MCF 10A (cell line): ENCODE measurements at places on chromosomes 13 and 19. TPM values are rescaled to one million over a fixed set of nuclear protein-coding genes. Genes with fewer than 3 reads are reported as not detected.
A peak's percentile ranks its signal among the peaks of the same experiment; 100 is the strongest.

DNA sequence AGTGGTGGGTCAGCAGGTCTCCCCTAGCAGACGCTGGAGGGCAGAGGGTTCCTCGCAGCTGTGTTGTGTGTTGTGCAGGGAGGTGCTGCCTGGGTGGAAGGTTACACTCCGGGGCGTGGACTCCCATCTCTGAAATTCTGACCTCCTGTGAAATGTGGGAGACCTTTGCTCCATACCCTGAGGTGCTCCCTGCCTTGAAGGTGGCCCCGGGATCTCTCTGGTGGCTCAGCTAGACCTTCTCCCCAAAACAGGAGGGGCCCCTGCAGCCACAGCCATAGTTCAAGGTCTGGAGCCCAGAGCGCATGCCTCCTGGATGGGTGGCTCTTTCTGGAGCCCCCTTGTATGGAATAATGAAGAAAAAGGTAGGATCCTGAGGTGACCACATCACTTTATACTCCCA is 70.2 kb downstream of the SOX1 start:
- DNase-seq: no peak

GRCh38 chr19:19551853-19552192 is 13.8 kb downstream of the CILP2 start:
- no peak for DNase-seq

- no peak for DNase-seq
These were observed 17.0 kb upstream of the DOCK9 start for GRCh38 chr13:98994896-98995295.

Gene SLC25A41
- total RNA-seq: not detected in 2 replicates

- no peak for DNase-seq
These were observed 33.9 kb upstream of the CCNE1 start for GRCh38 chr19:29777781-29778309.

- DNase-seq: no peak
These were observed 12.1 kb upstream of the FKRP start for GRCh38 chr19:46733690-46734292.

- no peak for DNase-seq
These were observed 31.8 kb upstream of the SEMA6B start for GRCh38 chr19:4591320-4591719.

Gene OR7C1
- total RNA-seq: not detected in 2 replicates

DNA sequence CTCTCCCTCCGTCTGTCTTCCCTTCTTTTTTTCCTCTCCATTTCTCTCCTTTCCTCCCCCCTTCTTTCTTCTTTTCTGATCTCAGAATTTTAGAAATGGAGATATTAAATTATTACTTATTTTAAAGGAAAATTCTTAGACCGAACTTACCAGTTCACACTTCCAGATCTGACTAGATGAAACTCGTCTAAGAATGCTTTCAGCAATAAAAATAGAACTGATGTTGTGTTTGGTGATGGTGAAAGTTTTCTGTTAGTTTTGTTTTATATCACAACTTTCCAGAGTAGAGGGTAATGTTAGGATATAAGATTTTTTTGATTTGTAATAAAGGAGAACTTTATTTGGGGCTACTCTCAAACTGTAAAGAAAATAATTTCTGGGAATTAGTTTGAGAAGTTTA is 29.9 kb downstream of the UCHL3 start:
- DNase-seq: no peak

DNA sequence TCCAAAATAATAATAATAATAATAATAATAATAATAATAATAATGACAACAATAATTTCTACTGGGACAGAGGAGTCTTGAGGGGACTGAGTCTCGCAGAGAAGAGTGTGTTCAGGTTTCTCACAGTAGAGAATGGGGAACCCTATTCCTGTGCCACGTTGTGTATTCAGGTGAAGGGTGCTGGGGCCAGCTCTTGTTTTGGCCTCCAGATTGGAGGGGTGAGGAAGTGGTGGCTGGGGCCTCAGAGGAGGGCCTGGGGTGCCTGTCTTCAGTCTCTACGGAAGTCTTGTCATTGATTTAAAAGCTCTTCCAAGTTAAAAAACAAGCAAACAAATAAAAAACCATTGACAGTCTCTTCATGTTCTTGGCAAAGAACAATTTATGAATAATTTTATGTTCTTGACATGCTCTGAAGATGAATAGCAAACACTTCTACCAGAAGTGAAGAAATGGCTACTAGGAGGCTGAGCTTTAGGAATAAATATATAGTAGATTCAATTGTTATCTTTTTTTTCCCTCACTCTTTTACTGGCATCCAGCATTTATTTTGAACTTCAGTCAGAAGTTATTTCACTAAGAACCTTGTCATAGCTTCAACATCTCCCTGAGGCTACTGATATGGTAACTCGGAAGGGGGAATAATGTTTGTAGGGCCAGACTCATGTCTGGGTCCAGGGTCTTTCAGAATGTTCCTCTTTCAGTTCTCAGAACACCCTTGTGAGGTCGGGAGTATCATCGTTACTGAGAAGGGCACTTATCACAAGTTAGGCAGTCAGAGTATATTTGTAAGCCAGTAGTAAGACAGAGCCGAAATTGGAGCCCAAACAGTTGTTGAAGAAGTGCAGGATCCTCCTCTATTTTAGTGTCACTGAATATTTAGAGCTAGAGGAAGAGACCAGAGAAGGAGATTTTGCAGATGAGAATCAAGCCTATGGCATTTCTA is 13.1 kb downstream of the LRCH1 start:
- DNase-seq: no peak

DNA sequence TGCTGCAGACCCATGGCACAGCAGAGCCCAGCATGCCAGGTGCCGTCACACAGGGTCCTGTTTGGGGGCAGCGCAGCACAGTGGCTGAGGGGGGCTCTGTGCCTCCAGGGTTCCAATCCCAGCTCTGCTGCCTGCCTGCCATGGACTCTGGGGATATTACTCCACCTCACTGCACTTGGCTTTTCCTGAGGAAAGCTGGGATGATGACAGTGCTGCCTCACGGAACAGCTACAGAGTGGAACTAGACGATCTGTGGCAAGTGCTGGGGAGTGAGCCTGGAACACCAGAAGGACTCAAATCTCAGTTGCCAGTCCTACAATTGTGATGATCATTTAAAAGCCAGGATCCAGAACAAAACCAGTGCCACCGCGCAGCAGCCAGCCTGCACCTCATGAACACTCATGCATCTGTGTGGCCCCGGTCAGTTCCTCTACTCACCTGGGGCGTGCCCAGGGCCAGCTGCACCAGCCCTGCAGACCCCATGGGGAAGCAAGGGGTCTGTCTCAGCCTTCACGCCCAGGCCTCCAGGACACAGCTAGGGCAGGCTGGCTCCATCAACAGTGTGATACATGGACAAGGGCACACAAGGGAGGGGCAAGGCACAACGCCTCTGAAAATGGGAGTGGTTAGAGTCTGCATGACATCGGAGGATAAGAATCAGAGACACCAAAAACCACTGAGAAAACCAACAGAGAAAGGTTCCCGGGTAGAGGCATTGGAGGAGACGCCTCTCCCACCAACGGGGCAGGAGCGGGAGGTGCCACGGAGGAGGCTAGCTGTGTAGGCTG is 55.2 kb downstream of the ATP7B start:
- DNase-seq: no peak

Gene MYO16
- total RNA-seq: not detected in 2 replicates

DNA sequence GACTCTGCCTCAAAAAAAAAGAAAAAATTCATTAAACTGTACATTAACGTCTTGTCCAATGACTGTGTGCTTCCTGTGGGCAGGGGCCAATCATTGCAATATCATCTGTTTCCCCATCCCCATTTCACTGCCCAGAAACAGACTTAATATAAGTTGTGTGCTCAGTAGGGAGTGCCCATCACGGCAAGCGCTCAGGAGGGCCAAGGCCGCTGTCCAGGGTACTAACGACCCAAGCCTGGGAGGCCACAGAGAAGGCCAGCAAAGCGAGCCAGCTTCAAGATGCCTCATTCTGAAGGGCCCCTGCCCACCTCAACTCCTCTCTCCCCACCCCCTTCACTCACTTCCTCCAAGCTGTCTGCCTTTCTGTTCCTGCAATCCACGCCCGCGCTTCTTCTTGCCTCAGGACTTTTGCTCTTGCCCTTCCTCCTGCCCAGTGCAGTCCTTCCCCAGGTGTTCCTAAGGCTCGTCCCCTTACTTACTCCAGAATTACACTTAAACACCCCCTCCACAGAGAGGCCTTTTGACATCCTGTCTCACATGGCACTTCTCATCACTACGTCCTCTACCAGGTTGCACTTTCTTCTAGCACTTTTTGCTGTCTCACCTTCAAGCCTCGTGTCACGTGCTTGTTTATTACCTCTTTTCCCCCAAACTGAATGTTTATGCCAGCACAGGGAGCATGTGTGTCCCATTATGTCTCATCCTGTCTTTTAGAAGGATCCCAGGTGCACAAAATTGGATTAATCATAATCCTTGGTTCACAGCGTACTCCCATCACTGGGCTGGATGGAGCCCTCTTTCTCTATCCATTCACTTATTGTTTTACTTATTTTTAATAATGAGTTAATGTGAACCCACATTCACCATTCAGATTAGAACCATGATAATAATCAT is 11.3 kb upstream of the POU2F2 start:
- DNase-seq: peak; percentile 39

Gene GJB6
- total RNA-seq: not detected in 2 replicates
